ENCODE measurements at places on chromosomes 7 and 10. TPM values are rescaled to one million over a fixed set of nuclear protein-coding genes. Genes with fewer than 3 reads are reported as not detected.
A peak's percentile ranks its signal among the peaks of the same experiment; 100 is the strongest.

DNA sequence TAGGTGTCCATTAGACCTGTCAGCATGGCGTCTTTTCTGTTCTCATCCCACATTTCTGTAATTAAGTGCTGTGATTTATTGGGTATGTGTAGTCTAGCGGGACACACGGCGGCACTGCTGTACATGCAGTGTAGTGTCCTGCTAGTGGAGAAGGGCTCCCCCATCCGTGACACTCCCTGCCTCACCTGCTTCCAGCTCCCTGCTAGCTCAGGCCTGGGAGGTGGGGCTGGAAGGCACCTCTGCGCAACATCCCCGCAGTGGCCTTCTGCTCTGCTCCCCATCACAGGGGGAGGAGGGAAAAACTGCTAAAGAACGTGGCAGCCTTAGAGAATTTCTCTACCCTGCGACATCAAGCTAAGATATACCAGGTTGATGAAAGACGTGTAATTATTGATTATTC is 19.5 kb downstream of the SEPHS1 start:
- no peak for DNase-seq

DNA sequence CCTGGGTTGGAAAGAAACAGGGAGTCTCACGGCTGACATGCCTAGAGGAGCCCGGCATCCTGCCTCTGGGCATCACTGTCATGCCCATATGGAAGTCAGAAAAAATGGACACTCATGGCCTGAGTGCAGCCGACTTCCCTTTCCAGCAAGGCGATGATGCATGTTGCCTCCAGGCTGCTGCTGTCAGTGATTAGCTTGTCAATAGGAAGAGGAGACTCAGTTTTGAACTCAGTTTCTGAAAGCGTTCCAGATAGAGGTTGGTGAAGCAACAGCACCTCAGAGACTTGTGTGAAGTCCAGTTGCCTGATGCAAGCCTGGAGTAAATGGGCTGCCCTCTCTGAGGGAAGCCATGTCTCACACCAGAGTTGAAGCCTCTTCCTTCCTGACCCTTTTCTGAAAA is 148.4 kb downstream of the TPST1 start:
- no peak for DNase-seq

GRCh38 chr10:76404531-76404930 is 973.1 kb downstream of the LRMDA start:
- no peak for DNase-seq

- DNase-seq: peak; percentile 29
These were observed 66.4 kb downstream of the EXOC6 start for GRCh38 chr10:92914478-92915325.

- no peak for DNase-seq
These were observed 48.2 kb downstream of the CLEC2L start for GRCh38 chr7:139571651-139572050.

GRCh38 chr7:122137251-122138077 is 6.6 kb downstream of the AASS start:
- no peak for DNase-seq

- DNase-seq: no peak
These were observed 63.7 kb upstream of the LAMB4 start for GRCh38 chr7:108193594-108194498.

PLPP4 gene
- not detected for total RNA-seq

ZNF775 gene
- total RNA-seq: 10.8 TPM

DNA sequence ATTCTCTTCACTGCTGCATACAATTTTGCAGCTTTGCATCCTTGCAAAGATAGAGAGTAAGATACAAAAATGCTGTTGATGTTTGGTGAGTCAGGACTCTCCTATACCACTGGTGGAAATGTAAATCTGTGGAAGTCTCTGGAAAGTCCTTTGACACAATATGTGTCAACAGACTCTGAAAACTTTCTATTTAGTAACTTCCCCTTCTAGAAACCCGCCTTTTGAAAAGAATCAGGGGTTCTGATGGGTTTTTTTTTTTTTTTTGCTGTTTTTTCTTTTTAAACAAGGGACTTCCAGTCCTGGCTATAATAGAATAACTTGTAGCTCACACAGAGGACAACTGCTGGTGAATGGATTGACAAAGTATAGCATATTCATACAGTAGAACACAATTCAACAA is 16.4 kb downstream of the NOD1 start:
- DNase-seq: no peak

CHST12 gene
- total RNA-seq: 16.7 TPM

ZKSCAN5 gene
- total RNA-seq: 15.2 TPM

- DNase-seq: no peak
These were observed 168.1 kb downstream of the CCDC3 start for GRCh38 chr10:12833451-12833850.

DNA sequence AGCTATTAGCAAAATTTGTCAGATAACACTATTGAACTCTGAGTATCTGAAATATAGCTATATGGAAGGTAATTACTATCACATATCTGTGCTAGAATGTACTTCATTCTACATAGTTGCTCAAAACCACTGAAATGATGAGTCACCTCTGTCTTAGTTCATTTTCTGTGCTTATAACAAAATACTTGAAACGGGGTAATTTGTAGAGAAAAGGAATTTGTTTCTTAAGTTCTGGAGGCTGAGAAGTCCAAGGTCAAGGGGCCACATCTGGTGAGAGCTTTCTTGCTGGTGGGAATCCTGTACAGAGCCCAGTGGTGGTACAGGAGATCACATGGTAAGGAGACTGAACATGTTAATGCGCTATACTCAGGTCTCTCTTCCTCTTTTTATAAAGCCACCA is 41.9 kb upstream of the TNKS2 start:
- no peak for DNase-seq

DNA sequence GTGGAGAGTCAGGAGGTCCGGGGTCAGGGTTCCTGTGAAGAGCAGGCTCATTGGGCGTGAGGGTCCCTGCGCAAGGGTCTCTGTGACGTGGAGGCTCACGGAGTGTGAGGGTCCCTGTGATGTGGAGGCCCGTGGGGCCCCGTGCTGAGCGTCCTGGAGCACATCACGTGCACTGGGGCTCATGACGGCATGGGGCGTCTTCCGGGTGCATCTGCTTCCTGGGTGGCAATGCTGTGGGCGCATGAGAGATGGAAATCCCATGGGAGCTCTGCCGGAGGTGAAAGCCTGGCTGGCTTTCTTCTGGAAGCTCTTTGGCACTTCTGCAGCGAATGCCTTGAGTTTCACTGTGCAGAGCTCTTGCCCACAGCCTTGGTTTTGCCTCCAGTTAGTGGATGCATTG is 71.4 kb downstream of the WDR37 start:
- DNase-seq: no peak

- no peak for DNase-seq
These were observed 845.7 kb upstream of the POT1 start for GRCh38 chr7:125775317-125775716.

- DNase-seq: no peak
These were observed 416.4 kb downstream of the GFRA1 start for GRCh38 chr10:115856580-115856979.

CPA4 gene
- total RNA-seq: 5.1 TPM

- DNase-seq: no peak
These were observed 44.4 kb upstream of the KLF6 start for GRCh38 chr10:3829156-3830050.

DNA sequence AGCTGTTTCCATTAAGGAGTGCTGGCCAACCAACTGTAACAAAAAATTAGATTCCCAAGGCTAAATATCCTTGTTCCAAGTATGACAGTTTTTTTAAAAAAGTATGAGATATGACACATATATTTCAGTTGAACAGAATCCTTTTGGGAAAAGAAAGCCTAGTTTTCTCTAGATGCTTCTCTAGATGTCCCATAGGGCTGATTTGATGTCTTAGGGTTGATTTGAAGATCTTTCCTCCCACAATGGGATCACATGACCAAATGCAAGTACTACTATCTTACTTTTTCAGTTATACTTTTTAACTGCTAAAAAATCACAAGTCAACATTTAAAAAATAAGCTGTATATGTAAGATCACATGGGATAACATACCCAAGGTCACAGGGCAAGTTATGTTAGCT is 3.7 kb downstream of the NAMPT start:
- DNase-seq: no peak

DNA sequence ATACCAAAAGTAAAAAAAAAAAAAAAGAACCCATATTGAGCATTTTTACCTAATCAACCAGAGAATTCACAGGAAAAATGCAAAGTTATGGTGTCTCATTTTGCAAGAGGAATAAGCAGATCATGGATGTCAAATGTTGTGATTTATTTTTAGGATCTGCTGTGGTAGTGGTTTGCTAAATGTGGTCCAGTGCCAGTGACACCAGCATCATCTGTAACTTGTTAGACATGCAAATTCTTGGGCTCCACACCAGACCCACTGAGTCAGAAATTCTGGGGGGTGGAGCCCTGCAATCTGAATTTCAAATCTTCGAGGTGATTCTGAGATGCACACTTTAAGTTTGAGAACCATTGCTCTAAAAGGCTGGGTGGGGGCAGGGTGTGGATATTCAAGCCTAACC is 30.1 kb upstream of the ZEB1 start:
- no peak for DNase-seq

GNAT3 gene
- not detected for total RNA-seq

- DNase-seq: no peak
These were observed 36.7 kb upstream of the LRRC4 start for GRCh38 chr7:128067983-128068382.

GRCh38 chr10:3963191-3963673 is 178.2 kb upstream of the KLF6 start:
- DNase-seq: no peak

DNA sequence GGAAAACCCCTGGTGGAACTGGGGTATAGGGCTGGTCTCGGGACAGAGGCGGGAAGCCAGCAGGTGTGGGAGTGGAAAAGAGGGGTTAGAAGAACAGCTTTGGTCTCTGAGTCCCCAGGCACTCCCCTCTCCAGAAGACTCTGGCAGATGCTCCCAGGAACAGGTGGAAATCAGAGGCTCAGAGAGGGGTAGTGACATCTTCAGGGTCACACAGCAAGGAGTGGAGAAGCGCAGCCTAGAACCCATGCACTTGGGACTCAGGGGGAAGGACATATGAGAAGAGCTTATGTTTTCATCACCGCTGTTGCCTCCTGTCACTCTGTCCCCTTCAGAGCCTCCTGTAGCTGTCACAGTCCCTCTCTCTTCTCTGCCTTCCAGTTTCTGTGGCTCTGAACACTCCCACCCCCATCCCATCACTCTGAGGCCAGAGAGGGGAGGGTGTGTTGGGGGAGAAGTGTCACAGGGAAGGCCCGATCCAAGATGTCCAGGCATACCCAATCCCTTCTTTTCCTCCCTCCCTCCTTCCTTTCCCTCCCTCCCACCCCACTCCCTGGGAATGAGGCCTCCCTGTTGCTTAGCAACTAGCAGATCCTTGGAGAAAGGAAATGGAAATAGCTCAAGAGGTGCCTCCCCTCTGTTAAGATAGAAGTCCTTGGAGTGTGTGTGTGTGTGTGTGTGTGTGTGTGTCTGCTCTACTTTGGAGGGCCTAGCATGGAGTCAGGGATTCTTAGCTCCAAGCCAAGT is 32.0 kb downstream of the SRRM3 start:
- no peak for DNase-seq

- DNase-seq: no peak
These were observed 302.9 kb downstream of the BAMBI start for GRCh38 chr10:28980264-28980663.

- no peak for DNase-seq
These were observed 112.3 kb upstream of the EFCAB10 start for GRCh38 chr7:105693576-105693975.

ASZ1 gene
- total RNA-seq: not detected

MMD2 gene
- not detected for total RNA-seq

DNA sequence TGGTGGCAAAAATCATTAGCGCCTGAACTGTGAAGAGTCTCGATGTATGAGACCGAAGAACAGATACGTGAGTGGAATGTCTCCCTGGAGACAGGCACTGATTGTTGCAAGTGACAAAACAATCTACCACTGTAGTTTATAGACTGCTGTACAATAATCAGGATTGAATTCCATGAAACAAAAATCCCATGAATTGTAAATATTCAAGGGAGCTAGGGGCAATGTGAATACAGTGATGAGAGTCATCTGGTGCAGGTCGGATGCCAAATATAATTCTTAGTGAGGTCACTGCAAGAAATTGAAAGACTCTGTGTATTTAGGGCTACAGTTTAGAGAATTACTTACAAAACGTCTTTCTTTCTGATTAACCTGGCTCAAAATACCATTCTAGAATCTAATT is 594.4 kb upstream of the VSTM2A start:
- no peak for DNase-seq

UBE3C gene
- total RNA-seq: 60.9 TPM

ZNF365 gene
- total RNA-seq: not detected

DNA sequence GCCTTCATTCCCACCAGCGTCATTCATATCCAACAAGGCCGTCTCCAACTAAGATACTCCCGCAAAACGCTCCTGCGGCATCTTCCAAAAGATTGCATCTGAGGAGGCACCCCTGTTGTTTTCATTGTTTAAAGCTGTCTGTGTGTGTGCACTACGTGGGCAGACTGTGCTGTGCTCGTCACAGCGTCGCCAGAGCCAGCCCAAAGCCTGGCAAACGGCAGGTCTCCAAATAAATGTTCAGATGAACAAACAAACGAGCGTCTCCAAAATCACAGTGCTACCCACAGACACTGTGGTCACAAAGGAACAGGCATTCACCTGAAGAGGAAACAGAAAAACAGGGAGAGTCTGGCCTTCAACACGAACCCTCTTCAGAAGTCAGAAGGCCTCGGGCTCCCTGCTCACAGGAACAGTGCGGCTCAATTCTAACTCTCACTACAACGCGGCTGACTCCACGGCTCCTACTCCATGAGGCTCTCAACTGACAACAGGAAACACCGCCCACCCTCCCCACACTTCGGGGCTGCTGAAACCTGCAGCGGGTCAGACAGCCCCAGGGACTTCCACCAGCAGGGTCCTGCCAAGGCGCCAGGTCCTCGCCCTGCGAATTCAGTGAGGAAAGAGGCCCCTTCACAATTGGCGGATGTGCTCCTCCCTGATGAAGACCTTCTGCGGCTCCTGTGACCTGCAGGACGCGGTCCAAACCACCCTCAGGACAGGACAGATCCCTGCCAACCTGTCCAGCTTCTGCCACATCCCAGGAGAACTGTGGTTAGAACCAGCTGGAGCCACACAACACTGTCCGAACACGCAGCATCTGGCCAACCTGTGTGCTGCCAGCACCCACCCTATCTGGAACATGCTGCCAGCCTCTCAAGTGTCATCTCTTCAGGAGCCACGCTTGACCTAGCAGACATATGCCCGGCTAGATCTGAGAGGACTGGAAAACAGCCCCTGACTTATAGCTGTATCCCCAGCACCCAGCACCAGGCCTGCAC is 36.1 kb downstream of the MAD1L1 start:
- no peak for DNase-seq

DNA sequence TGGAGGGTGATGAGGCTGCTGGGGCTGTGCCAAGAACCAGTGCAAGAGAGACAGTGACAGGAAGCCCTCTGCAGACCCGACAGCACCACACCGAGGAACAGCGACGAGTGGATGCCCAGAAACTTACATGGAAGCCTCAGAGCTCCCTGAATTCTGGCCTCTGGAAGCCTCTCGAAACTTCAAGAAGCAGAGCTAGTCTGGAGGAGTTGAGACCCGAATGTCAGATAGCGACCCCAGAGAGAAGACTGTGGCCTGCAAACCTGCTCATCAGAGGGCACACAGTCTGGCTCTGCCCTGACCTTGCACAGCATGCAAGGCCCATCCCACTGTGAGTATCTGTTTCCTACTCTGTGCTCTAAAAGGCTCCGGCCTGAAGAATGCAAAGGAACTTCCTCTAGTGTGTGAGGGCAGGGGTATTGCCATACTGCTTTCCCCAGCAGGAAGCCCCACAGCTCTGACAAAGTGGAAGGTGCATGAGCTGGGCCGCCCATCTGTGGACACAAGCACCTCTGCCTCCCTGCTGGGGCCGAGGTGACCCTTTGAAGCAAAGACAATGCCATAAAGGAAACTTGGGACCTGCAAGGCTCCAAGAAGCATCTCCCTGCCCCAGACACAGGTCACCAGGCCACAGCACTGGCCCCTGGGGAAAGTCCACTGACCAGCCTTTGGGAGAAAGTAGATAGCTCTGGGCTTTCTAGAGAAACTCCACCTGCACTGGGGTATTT is 10.5 kb upstream of the C10orf71 start:
- DNase-seq: no peak

Data from progenitor cell of endocrine pancreas (in vitro differentiated cells).